ENCODE measurements at places on chromosomes 3 and 15.
A peak's percentile ranks its signal among the peaks of the same experiment; 100 is the strongest.

DNA sequence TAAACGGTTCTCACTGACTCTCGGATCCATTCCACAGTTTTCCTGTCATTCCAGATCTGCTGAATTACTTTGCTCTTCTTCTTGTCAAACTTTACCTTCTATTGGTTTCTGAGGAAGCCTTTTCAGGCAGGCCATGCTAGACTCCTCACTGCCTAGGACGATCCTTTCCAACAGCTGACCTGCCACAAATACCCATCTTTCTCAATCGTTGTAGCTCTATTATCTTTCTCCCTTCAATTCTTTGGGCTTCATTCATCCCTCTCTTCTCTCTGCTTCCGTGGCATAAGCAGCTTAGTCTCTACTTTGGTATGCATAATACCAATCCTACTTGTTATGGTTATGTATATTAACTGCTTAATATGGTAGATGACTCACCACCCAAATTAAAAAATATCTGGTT is 421.8 kb downstream of the NLGN1 start:
- no peak for DNase-seq

DNA sequence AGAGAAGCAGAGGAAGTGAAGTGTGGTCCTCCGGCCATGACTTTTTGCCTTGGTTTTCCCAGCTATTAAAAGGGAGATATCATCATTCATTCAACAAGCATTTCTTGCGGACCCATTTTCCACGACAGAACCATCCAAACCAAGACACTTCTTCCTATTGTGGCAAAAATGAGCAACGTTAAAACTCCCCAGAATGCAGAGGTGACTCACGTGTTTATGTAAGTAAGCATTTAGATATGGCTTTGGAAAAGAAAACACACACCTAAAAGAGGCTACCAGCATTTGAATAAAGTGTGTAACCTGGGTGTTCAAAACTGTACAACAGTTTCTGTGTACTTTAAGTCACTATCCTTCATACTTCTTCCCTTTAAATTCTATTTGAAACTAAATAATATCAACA is 181.3 kb downstream of the RORA start:
- DNase-seq: no peak

GRCh38 chr3:110062716-110063115 is 725.4 kb upstream of the DPPA4 start:
- no peak for DNase-seq

DNA sequence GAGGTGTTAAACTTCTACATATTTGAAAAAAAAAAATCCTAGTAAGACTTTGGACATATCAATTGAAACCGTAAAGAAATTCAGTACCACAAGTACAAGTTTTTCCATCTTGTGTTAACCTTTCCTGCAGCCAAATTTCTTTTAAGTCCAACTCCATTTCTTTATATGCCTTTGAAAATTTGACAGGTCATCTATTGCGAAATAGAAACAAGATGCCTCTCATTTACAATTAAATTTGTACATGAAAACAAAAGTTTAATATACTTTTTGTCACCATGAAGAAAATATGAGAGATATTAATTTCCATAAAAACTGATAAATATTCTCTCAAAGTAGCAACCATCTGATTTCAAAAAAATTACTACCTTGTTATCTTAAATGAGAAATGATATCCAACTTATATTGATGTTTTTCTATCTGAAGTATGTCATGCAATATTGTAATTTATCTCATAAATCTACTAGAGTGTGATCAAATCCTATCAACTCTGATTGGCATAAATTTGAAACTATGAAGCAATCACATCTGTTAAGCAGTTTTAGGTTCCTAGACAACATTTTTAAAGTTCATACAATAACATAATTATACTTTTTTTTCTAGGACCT is 68.2 kb downstream of the TBC1D5 start:
- no peak for DNase-seq

GRCh38 chr3:186515125-186515524 is 29.1 kb downstream of the CRYGS start:
- DNase-seq: no peak

DNA sequence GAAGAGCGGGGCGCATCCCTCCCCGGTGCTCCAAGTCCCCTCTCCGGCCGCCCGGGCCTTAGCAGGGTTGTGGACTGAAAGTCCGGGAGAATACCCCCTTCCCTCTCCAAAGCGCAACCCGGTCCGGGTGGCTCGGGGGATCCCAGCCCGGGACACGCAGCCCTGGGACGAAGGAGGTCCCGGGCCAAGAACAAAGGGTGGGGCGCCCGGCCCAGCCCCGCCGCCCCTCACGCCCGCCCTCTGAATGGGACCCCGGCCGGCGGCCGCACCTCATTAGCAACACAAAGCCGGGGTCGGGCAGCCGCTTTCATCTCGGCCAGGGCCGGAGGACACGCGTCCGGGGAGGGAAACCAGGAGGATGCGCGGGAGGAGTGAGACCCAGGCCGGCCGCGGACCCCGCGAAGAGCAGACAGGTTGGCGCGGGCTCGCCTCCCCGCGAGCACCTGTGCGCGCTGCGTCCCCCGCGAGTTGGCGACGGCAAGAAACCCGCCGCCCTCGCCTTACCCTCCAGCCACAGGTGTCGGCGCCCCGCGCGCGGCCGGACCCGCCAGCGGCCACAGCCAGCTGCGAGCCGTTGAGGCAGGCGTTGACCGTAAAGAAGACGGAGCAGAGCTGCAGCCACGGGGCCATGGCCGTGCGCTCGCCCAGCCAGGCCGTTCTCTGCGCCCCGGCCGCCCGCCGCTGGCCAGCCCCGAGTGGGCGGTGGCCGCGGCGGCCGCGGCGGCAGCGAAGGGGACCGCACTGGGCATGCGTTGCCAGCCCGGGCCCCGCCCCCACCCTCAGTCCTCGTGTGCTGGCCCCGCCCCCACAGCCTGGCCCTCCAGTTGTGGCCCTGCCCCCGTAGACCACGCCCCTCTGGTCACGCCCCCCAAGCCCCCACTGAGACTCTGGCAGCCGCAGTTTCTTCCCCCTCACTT is at the start of gene IL17RD:
TSS of gene IL17RD (minus strand) at position 697 of the 917 bp plus-strand sequence. CDS start at position 630, 67 bp downstream.
- peak; percentile 37 for DNase-seq

DNA sequence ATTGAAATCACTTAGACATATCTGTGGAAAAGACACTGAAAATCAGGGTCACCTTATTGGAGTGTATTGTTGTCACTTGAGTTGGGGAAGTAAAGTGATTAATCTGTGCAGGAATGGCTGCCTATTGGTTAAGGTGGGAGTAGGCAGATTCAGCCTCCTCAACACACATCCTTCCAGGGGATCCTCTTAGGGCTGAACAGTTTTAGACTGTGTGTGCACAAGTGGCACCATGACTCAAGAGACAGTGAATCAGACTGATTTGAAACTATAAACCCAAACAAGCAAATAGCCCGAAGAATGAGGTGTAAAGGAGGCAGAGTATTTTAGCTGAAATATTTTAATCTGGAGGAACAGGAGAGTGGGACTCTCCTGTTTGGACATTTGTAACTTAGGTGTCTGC is 4.9 kb downstream of the ABHD17C start:
- DNase-seq: no peak

- DNase-seq: no peak
Measured at GRCh38 chr3:37861620-37862041, at the start of gene CTDSPL. Gene CTDSPL (plus strand): TSS chr3:37861880. CDS start chr3:37862200, 320 bp downstream.

DNA sequence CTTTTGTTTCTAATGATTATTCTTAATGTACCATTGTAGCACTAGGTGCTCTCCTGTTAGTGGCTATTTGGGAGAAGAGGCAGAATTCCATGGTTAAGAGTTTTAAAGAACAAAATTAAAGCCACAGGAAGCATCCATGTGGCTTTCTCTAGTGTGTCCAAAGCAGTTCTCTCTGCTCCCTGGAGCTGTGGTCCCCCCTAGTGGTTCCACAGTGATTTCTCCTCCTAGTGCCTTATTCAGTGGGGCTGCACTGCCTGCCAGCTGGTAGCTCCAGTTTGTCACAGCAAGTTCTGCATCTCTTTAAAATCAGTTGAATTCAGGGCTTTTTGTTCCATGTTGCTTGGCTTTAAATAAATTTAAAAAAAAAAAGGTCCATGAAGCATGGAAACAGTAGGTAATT is 39.6 kb upstream of the FAM98B start:
- DNase-seq: peak; percentile 55

DNA sequence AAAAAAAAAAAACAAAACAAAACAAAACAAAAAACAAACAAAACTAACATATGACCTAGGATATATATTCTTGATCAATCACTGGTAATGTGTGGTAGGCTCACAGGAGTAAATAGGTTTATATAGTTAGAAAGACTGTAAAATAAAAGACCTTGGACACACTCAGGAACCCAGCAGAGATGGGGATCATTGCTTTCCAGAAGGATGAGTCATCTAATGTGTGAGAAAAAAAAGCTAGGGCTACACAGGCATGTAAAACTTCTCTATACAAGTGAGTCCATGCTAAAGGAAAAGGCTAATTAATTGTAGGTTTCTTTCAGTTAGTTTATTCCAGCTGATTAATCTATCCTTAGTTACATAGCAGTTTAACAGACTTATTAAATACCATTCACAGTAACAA is 710.3 kb upstream of the ARPP21 start:
- DNase-seq: no peak

- DNase-seq: peak; percentile 98
Measured at GRCh38 chr15:96273317-96274086, 57.0 kb upstream of the NR2F2 start.

DNA sequence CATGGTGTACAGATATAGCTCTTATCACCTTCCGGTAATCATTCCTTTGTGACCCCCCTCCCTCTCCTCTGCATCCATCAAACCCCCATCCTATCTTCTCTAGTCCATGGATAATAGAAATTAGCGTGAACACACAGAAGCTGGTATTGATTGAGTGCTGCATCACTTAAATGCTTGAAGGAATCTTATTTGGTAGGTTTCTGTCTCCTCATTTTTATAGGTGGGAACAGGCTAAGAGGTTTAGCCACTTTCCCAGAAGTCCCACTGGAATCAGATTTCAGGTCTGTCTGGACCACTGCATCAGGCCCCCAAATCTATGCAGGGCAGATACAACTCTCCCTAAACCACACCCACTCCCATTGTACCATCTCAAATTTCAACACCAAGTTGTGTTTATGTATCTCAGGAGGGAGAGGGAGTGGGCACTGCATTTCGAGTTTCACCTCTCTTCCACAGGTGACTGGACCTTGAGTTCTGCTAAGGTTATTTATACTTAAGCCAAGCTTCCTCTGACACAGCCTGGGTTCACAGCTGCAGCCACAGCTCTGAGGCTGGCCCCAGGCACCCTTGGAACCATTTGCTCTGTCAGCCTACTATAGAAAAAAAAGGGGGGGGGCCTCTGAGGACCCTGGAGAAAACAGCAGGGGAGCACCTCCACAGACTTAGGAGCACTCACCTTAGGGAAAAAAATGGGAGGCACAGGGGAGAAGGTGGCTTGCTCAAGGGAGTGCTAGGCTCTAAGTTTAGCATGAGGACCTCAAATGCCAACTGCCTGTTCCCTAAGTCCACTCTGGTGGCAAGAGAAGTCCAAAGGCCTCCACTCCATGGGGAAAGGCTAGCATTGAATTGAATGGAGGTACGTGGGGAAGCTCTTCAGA is 2.1 kb upstream of the NMB start:
- DNase-seq: no peak

- no peak for DNase-seq
Measured at GRCh38 chr3:194632226-194632808, 902 bp downstream of the TMEM44 start.

DNA sequence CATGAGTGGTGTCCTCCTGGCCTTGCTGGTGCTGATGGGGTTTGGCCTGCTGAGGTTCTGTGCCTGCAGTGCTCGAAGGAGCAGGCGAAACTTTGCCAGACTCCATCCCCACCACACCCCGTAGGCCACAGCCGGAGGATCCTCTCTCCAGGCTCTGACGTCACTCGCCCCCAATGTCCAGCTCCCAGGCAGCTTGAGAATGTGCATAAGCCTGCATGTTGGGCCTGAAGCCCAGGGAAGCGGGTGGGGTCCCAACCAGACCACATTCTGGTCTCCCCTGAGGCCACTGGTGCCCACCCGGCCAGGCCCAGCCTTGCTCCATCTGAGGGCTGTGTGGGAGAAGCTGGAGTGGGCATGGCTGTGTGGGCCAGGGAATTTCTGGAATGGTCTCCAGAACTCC is 109.8 kb downstream of the ASB7 start:
- DNase-seq: no peak

DNA sequence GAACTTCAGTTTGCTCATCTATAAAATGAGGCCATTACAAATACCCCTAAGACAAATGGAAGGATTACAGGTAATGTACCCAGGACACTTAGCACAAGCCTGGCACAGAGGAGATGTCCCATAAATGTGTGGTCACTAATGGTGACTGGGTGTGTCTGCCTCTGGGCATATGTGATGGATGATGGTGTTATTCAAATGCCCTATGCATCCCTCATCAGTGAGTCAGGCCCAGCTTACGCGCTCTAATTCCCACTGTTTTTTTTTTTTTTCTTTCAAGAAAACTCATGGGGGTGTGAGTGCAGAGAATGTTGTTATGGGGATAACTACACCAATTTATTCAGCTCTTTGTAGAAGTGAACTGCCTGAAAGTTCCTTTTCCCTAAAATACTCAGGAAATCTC is 23.6 kb upstream of the KIF23 start:
- DNase-seq: no peak

GRCh38 chr3:194961149-194961548 is 275.5 kb downstream of the FAM43A start:
- no peak for DNase-seq

DNA sequence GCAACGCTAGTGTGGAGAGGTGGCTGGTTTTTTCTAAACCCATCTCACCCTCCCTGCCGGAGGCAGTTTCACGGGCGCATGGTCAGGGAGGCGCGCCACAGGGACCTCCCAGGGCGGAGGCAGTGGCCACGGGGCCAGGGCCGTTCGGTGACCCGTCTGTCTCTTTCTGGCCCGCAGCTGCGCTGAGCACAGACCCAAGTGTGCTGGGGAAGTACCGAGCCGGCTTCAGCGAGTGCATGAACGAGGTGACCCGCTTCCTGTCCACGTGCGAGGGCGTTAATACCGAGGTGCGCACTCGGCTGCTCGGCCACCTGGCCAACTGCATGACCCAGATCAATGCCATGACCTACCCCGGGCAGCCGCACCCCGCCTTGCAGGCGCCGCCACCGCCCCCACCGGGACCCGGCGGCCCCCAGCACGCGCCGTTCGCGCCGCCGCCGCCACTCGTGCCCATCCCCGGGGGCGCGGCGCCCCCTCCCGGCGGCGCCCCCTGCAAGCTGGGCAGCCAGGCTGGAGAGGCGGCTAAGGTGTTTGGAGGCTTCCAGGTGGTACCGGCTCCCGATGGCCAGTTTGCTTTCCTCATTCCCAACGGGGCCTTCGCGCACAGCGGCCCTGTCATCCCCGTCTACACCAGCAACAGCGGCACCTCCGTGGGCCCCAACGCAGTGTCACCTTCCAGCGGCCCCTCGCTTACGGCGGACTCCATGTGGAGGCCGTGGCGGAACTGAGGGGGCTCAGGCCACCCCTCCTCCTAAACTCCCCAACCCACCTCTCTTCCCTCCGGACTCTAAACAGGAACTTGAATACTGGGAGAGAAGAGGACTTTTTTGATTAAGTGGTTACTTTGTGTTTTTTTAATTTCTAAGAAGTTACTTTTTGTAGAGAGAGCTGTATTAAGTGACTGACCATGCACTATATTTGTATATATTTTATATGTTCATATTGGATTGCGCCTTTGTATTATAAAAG is 1.8 kb downstream of the HES1 start:
- DNase-seq: no peak

DNA sequence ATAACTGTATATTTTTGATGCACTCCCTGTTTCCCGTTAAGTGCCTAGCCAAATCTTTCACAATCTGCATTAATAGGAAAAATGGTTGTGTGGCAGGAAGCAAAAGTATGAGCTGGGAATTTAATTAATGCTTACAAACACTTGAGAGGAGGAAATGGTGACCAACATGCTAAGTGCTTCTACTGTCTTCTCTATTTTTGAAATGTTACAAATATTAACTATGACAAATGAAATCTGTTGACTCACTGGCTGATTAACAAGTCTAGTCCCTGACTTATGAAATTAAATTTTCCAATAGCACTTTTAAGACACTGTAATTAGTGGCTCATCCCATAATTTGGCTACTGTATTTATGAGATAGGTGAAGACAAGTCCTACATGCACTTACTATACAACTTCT is 446.9 kb upstream of the DPPA4 start:
- DNase-seq: no peak

Data from fibroblast of skin of left quadriceps (primary cell).